ENCODE measurements at places on chromosomes 12 and 14.

GRCh38 chr12:47312808-47313426 is 233.2 kb upstream of the AMIGO2 start:
- no peak for DNase-seq

GRCh38 chr14:100072783-100073346 is 7.6 kb downstream of the EVL start:
- DNase-seq = no peak

DNA sequence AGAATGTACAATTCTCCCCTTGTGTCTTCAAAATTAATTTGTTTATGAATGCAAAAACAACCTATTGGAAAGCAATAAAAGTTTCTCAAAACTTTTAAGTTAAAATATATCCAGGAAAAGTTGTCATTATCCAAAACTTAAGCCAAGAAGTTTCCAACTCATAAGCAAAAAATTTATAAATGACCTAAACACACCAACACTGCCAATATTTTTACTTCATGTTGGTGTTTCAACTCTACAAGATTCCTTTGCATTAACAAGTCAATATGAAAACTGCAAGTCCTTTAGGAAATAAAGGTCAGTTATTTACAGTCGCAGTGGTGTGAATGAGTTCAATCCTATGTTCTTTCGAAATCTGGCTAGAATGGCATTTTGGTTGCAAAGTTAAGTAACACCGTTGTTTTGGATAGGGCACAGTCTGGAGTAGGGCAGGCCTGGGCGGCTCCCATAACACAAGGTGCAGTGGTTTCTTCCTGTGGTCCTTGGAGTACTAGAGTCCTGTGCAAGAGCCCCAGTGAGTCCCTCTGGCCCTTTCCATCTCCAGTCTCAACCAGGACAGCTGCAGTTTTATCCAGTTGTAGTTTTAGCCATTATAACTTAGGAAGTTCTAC is 151.4 kb downstream of the MED13L start:
- no peak for DNase-seq

- DNase-seq = no peak
Measured at GRCh38 chr12:9098115-9098452, 17.6 kb downstream of the A2M start.

- no peak for DNase-seq
Measured at GRCh38 chr14:45308745-45309397, 55.9 kb upstream of the MIS18BP1 start.

Data from H4 (cell line).